Fibroblast of skin of right quadriceps (primary cell): ENCODE measurements at places on chromosomes 3 and 15.

- DNase-seq = no peak
Observed at GRCh38 chr15:44147636-44148035, 47.4 kb downstream of the FRMD5 start.

GRCh38 chr3:76131396-76132153 is 346.2 kb upstream of the ZNF717 start:
- DNase-seq = peak; percentile 6

DNA sequence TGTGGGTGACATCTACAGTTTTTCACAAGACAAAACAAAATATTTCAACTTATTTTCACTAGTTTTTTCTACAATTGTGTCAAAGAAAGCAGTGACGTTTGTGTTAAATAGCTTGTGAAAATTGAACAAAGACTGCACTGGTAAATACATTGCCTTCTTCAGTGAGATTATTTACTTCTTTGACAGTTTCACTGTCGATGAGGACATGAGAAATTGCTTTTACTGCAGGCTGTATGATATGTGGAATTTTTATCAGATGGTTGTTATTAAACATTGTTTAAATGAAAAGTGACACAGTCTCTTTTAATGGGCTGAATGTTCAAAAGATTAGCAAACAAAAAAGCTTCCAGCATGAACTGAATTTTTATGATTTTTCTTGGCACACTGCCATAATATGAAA is 773.9 kb upstream of the CADM2 start:
- no peak for DNase-seq

- DNase-seq = no peak
Observed at GRCh38 chr3:129023909-129024308, 22.8 kb downstream of the EFCC1 start.
